Naive B cell (primary cell): ENCODE measurements at places on chromosomes 2 and 18. TPM values are rescaled to one million over a fixed set of nuclear protein-coding genes. Genes with fewer than 3 reads are reported as not detected.

The HPCAL1 gene
- polyA plus RNA-seq, result 49.1 TPM

The CAVIN2 gene
- 3.1 TPM for polyA plus RNA-seq

The LOXL3 gene
- polyA plus RNA-seq, result 0.29 TPM

The GDF7 gene
- 0.67 TPM for polyA plus RNA-seq

The SPAG16 gene
- polyA plus RNA-seq, result 17.1 TPM

The MRO gene
- not detected for polyA plus RNA-seq

The DSC3 gene
- polyA plus RNA-seq, result not detected

GRCh38 chr2:27461118-27461517 is 18.9 kb downstream of the KRTCAP3 start:
- DNase-seq, result no peak

GRCh38 chr2:43321446-43321845 is 95.0 kb upstream of the ZFP36L2 start:
- no peak for DNase-seq

GRCh38 chr2:24828238-24828996 is 35.2 kb downstream of the CENPO start:
- DNase-seq, result no peak

DNA sequence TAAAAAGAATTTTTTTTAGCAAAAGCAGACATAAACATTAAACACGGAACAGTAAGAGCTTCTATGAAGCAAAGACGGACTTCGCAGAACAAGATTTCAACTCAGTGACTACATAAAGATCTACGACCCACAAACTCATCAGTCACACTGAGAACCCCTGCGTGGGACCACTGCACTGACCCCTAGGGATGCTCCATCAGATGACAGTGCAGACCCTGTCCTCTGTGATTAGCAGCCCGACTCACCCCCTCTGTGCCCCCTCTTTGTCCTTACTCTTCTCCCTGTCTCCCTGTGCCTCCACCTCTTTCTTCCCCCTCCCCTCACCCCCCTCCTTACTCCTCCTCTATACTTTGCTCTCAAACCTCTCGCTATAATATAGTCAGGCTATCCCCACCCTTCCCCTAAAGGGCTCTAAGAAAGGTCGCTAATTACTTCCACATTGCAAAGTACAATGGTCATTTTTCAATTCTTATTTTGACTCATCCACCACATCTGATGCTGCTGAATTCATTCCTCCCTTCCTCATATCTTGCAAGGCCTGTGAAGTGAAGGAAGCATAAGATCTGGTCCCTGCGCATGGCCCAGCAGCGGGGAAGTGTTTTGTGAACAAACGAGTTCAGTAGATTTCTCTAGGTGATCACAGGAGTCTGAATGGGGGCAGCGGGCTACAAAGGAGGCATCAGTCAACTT is 89.3 kb downstream of the CABYR start:
- DNase-seq, result no peak

DNA sequence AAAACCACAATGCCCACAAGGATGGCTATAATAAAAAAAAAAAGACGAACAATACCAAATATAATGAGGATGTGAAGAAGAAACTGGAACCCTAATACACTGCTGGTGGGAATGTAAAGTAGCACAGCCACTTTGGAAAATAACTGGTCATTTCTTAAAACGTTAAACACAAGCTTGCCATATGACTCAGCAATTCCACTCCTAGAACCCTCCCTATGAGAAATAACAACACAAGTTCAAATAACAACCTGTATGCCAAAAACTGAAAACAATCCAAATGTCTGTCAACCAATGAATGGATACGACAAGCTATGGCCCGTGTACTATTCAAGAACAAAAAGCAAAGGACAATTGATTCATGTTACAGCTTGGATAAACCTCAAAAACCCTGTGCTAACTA is 7.0 kb upstream of the ALPK2 start:
- no peak for DNase-seq

DNA sequence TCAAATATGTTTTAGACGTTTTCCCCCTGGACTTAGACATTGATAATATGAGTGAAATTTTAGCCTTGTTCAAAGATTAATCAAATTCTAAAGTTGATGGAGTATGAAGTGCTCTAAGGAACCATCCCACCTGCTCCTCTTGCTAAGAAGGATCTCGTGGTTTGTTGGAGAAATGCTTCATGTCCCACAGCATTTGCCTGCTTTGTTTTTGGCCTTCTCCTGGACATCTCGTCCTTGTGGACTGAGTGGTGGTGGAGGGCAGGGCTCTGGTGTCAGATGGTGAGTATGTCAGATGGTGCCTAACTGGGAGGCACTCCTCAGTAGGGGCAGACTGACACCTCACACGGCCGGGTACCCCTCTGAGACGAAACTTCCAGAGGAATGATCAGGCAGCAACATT is 39.7 kb upstream of the KCNE4 start:
- DNase-seq, result no peak
